SW480 (cell line): ENCODE measurements at places on chromosomes 1 and 21.

GRCh38 chr1:210358626-210359025 is 29.9 kb downstream of the HHAT start:
- DNase-seq = peak; percentile 11

DNA sequence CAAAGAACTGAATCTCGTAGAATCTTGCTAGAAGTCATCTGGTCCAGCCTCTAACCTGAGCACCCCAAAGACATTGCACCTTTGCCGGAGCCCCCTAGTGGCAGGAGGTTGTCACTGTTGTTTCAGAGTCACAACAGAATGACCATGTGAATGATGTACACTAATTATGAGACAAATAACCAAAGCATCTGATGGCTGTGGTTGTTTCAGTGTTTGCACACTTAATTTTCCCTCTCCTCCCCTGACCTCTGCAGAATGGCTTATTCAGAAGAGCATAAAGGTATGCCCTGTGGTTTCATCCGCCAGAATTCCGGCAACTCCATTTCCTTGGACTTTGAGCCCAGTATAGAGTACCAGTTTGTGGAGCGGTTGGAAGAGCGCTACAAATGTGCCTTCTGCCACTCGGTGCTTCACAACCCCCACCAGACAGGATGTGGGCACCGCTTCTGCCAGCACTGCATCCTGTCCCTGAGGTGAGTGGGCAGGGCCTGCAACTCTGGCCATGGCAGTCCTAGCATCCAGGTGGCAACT is 26.4 kb downstream of the TRAF5 start:
- peak; percentile 99 for DNase-seq

- no peak for DNase-seq
Observed at GRCh38 chr21:35220301-35220700, 171.2 kb upstream of the RUNX1 start.

DNA sequence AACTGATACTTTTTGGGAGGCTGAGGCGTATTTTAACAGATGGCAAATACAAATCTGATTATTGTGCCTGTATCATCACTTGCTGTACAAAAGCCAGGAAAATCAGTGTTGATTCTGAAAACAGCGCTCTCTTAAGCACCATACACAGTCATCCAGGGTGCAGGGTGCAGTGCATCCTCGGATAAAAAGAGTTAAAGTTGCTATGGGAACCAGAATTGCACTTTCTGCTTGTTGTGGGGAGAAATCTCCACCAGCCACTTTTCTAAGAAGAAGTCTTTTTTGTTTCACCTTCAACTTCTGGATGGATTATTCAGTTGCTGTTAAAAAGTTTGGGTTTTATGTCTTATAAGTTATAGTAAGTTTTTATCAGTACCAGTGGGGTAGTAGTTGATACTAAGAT is 3.8 kb downstream of the LAMC1 start:
- DNase-seq = no peak

DNA sequence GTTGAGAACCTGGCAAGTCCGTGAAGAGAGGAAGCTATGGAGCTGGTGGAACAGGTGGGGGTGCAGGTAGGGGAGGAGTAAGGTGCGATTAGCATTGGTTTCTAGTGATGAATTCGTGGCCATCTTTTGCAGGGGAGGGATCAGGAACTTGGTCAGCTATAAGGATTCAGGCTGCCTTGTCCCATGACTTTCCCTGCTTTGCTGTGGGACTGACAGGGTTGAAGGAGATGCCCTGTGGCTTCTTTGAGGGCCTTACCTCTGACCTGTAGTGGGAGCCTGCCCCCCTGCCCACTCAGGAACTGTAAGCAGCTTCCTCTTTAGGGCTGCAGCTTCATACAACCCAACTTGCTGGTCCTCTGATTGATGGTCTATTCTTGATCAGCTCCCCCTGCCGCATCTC is 84.7 kb upstream of the CD34 start:
- DNase-seq = no peak

- DNase-seq = no peak
Observed at GRCh38 chr1:209388358-209388757, 195.2 kb upstream of the CAMK1G start.

DNA sequence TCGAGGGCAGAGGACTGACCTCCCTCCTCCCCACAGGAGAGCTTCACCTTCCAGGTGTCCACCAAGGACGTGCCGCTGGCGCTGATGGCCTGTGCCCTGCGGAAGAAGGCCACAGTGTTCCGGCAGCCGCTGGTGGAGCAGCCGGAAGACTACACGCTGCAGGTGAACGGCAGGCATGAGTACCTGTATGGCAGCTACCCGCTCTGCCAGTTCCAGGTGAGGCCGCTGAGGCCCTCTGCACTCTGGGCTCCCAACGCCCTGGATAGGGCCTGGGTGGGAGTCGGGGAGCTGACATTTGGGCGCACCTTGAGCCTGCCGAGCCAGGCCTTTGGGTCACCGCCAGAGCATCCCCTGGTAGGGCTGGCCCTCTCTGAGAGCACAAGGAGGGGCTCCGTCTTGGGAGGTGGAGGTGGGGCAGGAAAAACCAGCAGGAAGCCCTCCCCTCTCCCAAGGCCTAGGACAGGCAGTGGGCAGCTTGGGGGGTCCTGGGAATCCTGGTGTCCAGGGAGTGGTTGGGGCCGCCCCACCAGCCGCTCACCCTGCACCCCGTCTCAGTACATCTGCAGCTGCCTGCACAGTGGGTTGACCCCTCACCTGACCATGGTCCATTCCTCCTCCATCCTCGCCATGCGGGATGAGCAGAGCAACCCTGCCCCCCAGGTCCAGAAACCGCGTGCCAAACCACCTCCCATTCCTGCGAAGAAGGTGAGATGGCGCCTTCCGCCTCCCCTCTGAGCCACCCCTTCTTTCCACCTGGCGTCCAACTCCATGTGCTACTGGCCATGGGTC is 65.1 kb downstream of the PIK3CD start:
- DNase-seq = no peak

- peak; percentile 40 for DNase-seq
Observed at GRCh38 chr1:31934706-31935629, 3.2 kb downstream of the PTP4A2 start.

GRCh38 chr1:61812916-61813315 is 70.6 kb downstream of the PATJ start:
- no peak for DNase-seq

DNA sequence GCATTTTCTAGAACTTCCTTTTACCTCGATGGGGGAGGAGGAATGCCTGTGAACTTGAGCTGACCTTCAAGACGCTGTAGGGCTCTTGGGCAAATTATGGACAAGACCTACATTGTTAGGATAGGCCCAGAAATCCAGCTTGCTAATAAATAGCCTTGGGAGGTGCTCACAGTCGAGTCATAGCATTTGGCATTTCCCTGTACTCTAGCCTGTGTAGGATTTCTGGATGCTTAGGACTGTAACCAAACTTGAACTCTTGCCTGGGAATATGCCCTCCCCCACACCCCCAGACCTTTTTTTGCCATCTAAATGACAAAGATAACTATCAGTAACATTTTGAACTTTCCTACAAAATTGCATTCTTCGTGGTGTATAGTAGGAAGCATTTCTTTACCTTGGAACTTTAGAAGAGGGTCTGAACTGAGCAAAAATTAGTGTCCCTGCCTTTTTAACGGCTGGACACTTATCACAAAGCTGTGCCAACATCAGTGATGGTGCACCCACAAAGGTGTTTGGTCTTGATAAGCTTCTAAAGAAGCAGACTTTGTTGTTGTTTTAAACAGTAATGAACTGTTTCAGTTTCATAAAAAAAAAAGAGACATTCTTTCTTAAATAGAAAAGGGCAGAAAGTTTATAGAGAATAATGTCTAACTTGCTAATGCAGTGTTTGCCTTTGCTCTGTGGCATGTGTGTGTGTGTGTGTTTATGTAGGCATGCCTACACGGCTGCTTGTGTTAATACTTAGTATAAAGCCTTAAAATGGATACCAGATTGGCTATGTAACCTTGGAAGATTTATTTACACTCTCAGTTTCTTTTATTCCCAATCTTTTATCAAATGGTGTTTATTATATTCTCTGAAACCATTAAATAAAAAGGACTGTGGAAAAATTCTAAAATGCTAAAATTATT is 88.2 kb downstream of the NFIA start:
- DNase-seq = no peak

GRCh38 chr1:93446837-93447451 is 974 bp upstream of the FNBP1L start:
- DNase-seq = peak; percentile 92

GRCh38 chr1:245750261-245750660 is 595.5 kb downstream of the KIF26B start:
- DNase-seq = no peak

GRCh38 chr1:158067662-158068061 is 74.2 kb downstream of the KIRREL1 start:
- DNase-seq = no peak

DNA sequence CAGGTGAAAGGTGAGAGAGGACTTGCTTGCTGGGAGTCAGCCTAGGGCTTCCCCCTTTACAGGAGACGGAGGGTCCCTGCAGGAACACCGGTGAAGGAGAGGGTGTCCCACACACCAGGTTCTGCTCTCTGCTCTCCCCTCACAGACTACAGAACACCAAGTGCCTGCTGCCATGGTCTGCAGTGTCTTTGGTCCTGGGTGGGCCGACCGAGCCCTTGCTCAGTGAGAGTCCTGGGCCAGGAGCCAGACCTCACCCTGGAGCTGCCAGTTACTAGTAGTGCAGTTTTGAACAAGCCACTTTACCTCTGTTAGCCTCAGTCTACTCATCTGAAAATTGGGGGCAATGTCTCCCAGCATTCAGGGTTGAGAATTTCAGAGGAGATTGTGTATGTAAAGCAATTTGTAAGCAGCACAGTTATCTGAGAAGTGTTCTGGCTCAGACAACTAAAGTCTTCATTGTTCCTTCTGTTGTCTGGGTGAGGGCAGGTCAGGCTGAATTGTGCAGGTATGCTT is 2.7 kb upstream of the IL6R start:
- no peak for DNase-seq

DNA sequence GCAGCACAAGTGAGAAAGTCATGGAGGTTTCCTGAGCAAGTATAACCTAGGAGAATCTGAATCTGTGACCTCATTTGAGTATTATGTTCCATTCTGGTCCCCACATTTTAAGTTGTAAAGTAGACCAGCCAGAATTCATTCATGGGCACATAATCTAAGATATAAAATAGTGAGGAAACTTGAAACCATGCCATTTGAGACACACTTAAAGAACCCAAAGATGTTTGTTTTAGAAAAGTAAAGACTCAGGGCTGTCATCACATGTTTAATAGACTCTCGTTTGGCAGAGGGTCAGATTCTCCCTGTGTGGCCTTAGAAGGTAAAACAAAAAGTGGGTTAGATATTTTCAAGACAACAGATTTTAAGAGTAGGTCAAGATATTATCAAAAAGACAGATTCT is 6.4 kb downstream of the SZT2 start:
- DNase-seq = no peak

- no peak for DNase-seq
Observed at GRCh38 chr1:82948386-82948785, 1050.5 kb downstream of the TTLL7 start.
